ENCODE measurements at places on chromosomes 2 and 18. TPM values are rescaled to one million over a fixed set of nuclear protein-coding genes. Genes with fewer than 3 reads are reported as not detected.

- no peak for DNase-seq
These were observed 235.5 kb upstream of the NT5C1B start for GRCh38 chr2:18824915-18825314.

- DNase-seq, result no peak
These were observed 22.8 kb downstream of the SLC66A3 start for GRCh38 chr2:11177871-11178690.

The IL36B gene
- total RNA-seq, result not detected

GRCh38 chr2:203327901-203328759 lies at the start of gene ABI2:
Gene ABI2, plus strand, starts transcription at chr2:203328394. Its CDS starts 121 bp downstream, at chr2:203328515.
- peak; percentile 83 for DNase-seq

The CWC22 gene
- total RNA-seq, result 35.2 TPM

- no peak for DNase-seq
These were observed 373.0 kb downstream of the NRXN1 start for GRCh38 chr2:50658883-50659282.

The SPP2 gene
- total RNA-seq, result not detected

GRCh38 chr18:35171315-35171987 lies 69.4 kb upstream of the ZNF397 start:
- DNase-seq, result no peak
